ENCODE measurements at places on chromosomes 1 and 21.

- no peak for DNase-seq
Observed at GRCh38 chr1:97119260-97120158, 397.9 kb downstream of the PTBP2 start.

GRCh38 chr1:56825436-56825835 lies 6.2 kb upstream of the FYB2 start:
- no peak for DNase-seq

- DNase-seq, result no peak
Observed at GRCh38 chr21:42234041-42234440, 15.1 kb downstream of the ABCG1 start.

GRCh38 chr1:171663036-171663853 lies 10.8 kb upstream of the MYOC start:
- DNase-seq, result no peak

Data from activated T-cell treated with anti-CD3 and anti-CD28 coated beads for 4 hours (primary cell).